ENCODE measurements at places on chromosomes 7 and 10.
A peak's percentile ranks its signal among the peaks of the same experiment; 100 is the strongest.

DNA sequence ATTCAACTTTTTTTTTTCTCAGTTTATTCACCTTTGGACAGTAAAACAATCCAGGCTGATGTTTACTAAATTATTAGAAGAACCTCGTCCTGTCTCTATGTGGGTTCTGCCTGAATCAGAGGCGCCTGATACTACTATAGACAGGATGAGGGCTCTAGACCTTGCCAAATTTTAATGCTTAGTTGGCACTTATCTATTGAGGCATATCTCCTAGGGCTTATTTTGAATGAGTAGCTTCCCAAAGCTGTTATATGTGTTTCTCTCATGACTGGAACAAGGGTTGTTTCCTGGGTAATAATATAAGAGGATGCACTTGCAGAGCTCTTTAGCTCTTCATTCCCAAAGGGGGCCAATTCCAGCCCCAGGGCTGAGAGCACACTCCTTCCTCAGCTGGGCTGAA lies 23.6 kb downstream of the HECW1 start:
- H3K27ac ChIP-seq, result no peak overlapping the region
- H3K27me3 ChIP-seq, result no peaks in the 10 kb centered on the region
- H3K4me3 ChIP-seq, result no peak overlapping the region
- no peak for DNase-seq

- H3K27me3 ChIP-seq, result no peaks in the 10 kb centered on the region
- no peak for DNase-seq
- H3K4me3 ChIP-seq, result no peak overlapping the region
- no peak overlapping the region for H3K27ac ChIP-seq
- no peaks in the 10 kb centered on the region for H3K36me3 ChIP-seq
These were observed 137.6 kb upstream of the CDK6 start for GRCh38 chr7:92973974-92974373.

- no peak overlapping the region for H3K4me3 ChIP-seq
- no peak for DNase-seq
- H3K4me1 ChIP-seq, result no peaks in the 10 kb centered on the region
- no peaks in the 10 kb centered on the region for H3K36me3 ChIP-seq
- H3K27ac ChIP-seq, result no peak overlapping the region
These were observed 1.1 kb downstream of the VGF start for GRCh38 chr7:101164071-101164840.

GRCh38 chr7:153902862-153903261 lies 149.3 kb upstream of the DPP6 start:
- H3K36me3 ChIP-seq, result no peaks in the 10 kb centered on the region
- no peak for DNase-seq
- H3K4me3 ChIP-seq, result no peak overlapping the region
- no peaks in the 10 kb centered on the region for H3K4me1 ChIP-seq

GRCh38 chr7:120720317-120720716 lies 137.6 kb downstream of the TSPAN12 start:
- no peak for DNase-seq
- H3K4me3 ChIP-seq, result no peak overlapping the region
- H3K36me3 ChIP-seq, result no peaks in the 10 kb centered on the region
- H3K4me1 ChIP-seq, result no peaks in the 10 kb centered on the region
- H3K27ac ChIP-seq, result no peak overlapping the region

GRCh38 chr7:83593921-83594475 lies 54.9 kb downstream of the SEMA3E start:
- no peaks in the 10 kb centered on the region for H3K4me1 ChIP-seq
- no peak overlapping the region for H3K27ac ChIP-seq
- H3K36me3 ChIP-seq, result no peaks in the 10 kb centered on the region
- no peaks in the 10 kb centered on the region for H3K27me3 ChIP-seq
- DNase-seq, result no peak
- H3K4me3 ChIP-seq, result no peak overlapping the region

GRCh38 chr10:58641095-58641531 lies 128.4 kb downstream of the BICC1 start:
- no peak overlapping the region for H3K27ac ChIP-seq
- no peaks in the 10 kb centered on the region for H3K36me3 ChIP-seq
- no peaks in the 10 kb centered on the region for H3K4me1 ChIP-seq
- DNase-seq, result no peak
- H3K27me3 ChIP-seq, result no peaks in the 10 kb centered on the region
- no peak overlapping the region for H3K4me3 ChIP-seq

DNA sequence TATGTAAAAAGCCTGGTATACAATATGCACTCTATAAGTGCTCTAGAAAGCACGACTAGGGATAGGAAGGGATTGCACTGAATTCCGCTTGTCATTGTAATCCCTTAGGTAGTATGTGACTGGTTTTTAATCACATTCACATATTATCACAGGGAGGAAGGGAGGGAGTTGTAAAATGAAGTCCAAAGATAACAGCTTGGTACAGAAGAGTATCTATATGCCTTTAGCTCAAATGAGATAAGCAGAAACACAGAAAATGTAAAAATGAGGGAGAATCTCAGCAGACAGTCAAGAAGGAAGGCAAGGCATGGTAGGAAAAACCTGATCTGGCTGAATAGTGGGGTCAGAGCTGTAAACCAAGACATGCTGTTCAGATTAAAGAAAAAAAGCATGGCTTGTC lies 63.4 kb downstream of the ABI1 start:
- H3K27me3 ChIP-seq, result no peaks in the 10 kb centered on the region
- H3K36me3 ChIP-seq, result no peaks in the 10 kb centered on the region
- H3K27ac ChIP-seq, result no peak overlapping the region
- no peak for DNase-seq

DNA sequence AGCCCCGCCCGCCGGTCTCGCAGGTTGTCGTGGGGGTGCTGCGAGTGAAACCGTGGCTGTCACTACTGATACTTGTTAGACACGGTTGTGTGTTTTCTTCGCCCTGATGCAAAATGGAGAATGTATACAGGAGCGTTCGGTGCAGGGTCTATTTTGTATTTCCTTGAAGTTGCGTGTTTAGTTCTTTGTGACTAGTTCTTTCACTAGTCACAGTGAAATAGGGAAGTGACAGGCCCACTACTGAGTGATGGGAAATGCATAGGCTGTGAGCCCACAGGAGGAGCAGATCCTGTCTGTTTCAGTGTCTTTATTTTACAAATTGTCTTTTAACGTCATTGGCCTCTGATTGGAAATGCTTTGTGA lies 675 bp downstream of the ABRAXAS2 start:
- H3K27ac ChIP-seq, result no peak overlapping the region
- no peaks in the 10 kb centered on the region for H3K36me3 ChIP-seq
- peak overlapping the region; percentile 65 for H3K4me3 ChIP-seq
- no peaks in the 10 kb centered on the region for H3K27me3 ChIP-seq

- no peaks in the 10 kb centered on the region for H3K36me3 ChIP-seq
- no peak overlapping the region for H3K4me3 ChIP-seq
- no peak overlapping the region for H3K27ac ChIP-seq
- no peaks in the 10 kb centered on the region for H3K4me1 ChIP-seq
- H3K27me3 ChIP-seq, result no peaks in the 10 kb centered on the region
These were observed 268.9 kb upstream of the PFKP start for GRCh38 chr10:2798336-2799022.

DNA sequence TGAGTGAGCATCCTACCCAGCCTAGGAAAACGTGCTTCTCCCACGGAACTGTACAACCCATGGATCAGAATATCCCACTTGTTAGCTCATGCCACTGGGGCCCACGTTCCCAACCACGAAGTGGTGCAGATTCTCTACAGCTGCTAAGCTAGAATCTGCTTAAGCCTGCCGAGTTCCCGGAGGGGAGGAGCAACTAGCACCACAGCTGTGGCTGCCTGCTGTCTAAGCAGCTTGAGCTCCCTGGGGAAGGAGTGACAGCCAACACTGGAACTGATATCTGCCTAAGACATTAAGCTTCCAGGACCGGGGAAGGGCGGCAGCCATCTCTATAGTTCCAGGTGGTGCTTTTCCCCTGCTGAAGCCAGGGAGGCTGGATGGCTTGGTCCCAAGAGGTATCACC lies 334.7 kb upstream of the CHRM2 start:
- no peaks in the 10 kb centered on the region for H3K4me1 ChIP-seq
- no peaks in the 10 kb centered on the region for H3K36me3 ChIP-seq
- H3K4me3 ChIP-seq, result no peak overlapping the region
- no peak for DNase-seq

- no peaks in the 10 kb centered on the region for H3K36me3 ChIP-seq
- no peaks in the 10 kb centered on the region for H3K27me3 ChIP-seq
- DNase-seq, result no peak
- H3K27ac ChIP-seq, result no peak overlapping the region
These were observed 25.7 kb upstream of the FAM107B start for GRCh38 chr10:14800397-14800796.

- H3K4me3 ChIP-seq, result no peak overlapping the region
- H3K36me3 ChIP-seq, result no peaks in the 10 kb centered on the region
- H3K27ac ChIP-seq, result no peak overlapping the region
- no peaks in the 10 kb centered on the region for H3K27me3 ChIP-seq
- no peak for DNase-seq
- no peaks in the 10 kb centered on the region for H3K4me1 ChIP-seq
These were observed 281.8 kb downstream of the FGFR2 start for GRCh38 chr10:121316432-121316831.

- H3K4me1 ChIP-seq, result no peaks in the 10 kb centered on the region
- H3K27me3 ChIP-seq, result no peaks in the 10 kb centered on the region
- no peak overlapping the region for H3K4me3 ChIP-seq
- no peak overlapping the region for H3K27ac ChIP-seq
- no peaks in the 10 kb centered on the region for H3K36me3 ChIP-seq
These were observed 261.0 kb upstream of the AOAH start for GRCh38 chr7:36985316-36985715.
